ENCODE measurements at places on chromosomes 3 and 15. TPM values are rescaled to one million over a fixed set of nuclear protein-coding genes. Genes with fewer than 3 reads are reported as not detected.

FANCD2OS gene
- not detected for total RNA-seq

SERINC4 gene
- total RNA-seq = not detected

METTL6 gene
- 35.3 TPM for total RNA-seq

TEX55 gene
- total RNA-seq = not detected

CADM2 gene
- total RNA-seq = not detected

CYB561D2 gene
- total RNA-seq = 31.6 TPM

PRR20G gene
- not detected for total RNA-seq

AHSG gene
- total RNA-seq = not detected

KPNA1 gene
- 34.8 TPM for total RNA-seq

LYZL4 gene
- not detected for total RNA-seq

GRCh38 chr3:16466822-16467221 lies 46.7 kb downstream of the RFTN1 start:
- DNase-seq = no peak

DNA sequence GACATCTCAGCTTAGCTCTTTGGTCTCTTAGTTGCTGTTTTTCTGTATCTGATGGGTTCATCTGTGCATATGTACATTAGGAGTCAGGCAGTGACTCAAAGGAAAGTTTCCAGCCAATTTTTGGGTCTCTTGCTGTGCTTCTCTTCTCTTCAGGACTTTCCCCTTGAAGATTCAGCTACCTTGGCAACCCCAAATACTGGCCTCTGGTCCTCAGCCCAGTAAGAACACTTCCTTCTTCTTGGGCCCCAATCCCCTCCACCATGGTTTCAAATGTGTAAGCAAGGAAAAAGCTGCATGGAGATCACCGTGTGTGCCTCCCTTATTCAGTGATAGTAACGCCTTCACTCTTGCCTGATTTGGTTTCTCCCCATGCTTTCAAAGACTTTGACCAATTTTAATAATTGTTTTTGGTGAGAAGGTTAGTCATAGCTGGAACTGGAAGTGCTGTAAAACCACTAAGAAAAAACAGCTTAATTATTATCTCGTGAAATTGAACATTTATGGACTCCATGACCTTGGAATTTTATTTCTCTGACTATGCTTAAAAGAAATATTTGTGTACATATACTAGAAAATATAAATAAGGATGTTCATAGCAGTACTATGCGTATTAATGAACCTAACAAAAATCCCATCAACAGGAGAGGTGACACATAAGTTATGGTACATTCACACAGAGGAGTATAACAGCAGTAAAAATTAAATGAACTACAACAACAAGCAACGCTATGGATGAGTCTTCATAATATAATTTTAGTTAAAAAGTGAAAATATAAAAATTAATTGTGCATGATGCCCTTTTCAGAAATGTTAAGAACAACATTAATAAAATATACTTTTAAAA lies 125.3 kb upstream of the BCL6 start:
- no peak for DNase-seq

DNA sequence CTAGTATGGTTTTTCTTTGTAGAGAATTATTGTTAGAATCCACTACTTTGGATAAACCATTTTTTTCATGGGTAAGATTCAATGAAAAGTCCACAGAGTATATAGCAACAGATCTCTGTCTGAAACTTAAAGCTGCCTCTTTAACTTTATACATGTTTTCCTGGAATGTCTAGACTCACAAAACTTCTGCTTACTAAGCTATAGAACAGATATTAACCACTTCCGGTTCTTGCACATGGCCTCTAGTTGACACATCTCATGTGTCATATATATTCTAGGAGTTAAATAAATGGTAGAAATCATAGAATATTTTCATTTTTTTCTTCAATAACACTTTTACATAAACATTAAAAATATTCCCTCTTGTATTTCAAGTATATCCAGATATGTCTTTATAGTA lies 1693.9 kb downstream of the SI start:
- no peak for DNase-seq

- no peak for DNase-seq
These were observed 767.7 kb upstream of the ALCAM start for GRCh38 chr3:104598848-104599511.

- DNase-seq = no peak
These were observed 775.4 kb downstream of the NTRK3 start for GRCh38 chr15:87481126-87481525.

DNA sequence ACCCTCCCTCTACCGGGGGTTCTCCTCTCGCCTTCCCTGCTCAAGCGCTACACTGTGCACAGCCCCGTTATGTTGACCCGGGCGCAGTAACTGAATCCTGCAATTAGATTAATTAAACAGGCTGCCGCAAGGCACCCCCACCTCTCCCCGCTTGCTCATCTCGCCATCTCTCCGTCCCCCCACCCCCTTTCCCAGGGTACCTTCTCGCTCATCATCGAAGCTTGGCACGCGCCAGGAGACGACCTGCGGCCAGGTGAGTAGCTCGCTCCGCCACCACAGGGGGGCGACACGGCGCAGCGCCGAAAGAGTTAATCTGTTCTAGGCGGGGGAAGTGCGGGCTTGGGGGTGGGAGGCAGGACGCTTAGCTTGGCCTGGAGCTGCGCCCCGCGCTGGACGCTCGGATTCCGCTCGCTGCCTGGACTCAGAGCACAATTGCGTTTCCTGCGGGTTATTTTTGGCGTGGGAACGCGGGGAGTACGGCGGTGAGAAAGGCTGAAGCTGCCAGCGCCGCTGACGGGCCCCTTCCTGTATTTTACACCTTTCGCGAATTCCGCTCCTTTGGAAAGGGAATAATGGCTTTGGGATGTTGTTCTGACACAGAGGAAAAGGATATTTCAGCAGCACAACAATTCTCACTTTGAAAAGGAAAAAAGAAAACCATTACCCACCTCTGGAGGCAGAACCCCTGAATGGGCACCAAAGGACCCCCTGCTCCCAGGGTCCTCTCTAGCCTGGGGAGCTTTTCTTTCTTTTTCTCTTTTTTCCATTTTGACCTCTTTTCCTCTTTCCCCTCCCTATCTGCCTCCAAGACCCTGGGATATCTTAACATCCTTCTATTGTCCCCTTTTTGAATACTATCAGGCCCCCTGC lies 1.5 kb downstream of the DLL4 start:
- no peak for DNase-seq

DNA sequence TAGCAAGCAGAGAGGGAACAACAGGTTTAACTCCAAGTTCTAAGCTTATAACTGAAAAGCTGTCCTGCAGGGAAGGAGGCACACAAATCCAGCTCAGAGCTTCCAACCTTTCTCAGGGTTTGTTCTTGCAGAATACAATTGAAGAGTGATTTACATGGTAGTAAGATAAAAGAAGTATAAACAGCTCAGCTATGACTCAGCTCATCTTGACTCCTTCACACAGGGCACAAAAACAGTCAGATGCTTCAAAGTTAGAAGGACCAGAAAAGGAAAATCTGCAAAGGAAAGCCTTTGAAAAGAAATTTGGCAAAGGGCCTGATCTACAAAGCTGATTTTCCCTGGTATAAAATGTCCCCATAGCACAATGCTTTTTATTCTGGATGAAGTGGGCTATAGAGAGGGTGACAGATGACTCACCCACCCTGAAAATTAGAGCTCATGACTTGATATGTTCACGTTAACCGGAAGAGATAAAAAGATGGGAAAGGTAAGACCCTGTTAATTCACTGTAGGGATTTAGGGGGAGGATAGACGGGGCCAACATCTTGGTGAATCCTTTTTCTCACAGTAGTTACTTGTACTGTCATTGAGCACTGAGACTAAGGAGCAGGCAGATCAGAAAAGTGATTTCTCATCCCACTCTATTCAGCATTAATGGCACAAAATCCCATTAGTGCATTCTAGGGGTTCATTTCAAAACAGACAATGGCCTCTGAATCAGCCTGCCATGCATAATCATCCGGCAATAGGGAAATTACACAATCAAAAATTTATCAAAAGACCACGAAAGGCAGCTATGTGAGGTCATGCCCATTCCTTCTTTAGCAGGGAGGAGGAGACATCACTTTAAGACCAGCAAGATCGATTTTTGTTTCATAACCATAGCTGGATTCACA lies 143.5 kb downstream of the GAP43 start:
- DNase-seq = no peak

- peak; percentile 36 for DNase-seq
These were observed 36.5 kb downstream of the U2SURP start for GRCh38 chr3:143037867-143038266.

DNA sequence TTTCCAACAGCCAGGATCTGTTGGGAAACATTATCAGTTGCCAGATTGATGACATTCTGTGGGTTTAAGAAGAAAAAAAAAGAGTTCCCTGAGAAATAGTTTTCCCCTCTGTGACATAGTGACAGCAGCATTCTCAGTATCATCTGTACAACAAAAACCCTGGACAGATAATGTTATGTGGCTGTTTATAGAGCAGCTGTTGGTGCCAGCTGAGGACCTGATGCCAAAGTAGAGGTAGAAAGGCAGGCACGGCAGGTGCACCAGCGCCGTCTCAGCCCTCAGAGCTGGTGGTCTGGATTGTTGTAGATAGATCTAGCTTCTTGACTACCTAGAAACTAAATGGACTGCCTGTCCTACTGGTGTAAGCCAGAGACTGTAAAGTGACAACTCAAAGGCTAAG lies 56.2 kb upstream of the FILIP1L start:
- no peak for DNase-seq

DNA sequence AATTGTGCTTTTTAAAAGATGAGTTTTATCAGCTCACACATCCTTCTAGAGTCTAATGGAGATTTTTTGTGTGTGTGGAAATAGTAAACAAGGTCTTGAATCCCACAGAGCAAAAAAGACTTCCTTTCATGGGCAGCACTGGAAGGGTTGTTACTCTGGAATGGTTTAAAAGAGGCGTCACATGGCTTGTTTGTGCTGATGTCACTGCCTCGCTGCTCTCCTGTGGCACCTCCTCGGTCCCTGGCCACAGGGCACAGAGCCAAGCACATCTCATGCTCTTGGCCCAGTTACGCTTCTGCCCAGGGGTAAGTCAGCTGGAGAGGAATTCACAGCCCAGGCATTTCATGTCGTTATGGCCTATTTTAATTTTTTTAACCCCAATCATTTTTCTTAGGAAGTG lies 53.2 kb downstream of the PGPEP1L start:
- peak; percentile 87 for DNase-seq

DNA sequence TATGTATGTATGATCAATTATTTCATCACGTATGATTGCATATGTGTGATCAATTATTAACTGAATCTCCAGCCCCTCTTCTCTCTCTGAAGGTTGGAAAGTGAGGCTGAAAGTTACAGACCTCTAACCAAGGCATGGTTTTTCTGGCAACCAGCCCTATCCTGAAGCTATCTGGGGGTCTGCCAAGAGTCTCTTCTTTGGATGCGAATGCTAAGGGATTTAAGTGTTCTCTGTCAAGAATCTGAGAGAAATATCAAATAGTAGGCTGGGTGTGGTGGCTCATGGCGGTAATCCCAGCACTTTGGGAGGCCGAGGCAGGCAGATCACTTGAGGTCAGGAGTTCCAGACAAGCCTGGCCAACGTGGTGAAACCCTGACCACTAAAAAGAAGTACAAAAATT lies 8.1 kb downstream of the NKTR start:
- no peak for DNase-seq

DNA sequence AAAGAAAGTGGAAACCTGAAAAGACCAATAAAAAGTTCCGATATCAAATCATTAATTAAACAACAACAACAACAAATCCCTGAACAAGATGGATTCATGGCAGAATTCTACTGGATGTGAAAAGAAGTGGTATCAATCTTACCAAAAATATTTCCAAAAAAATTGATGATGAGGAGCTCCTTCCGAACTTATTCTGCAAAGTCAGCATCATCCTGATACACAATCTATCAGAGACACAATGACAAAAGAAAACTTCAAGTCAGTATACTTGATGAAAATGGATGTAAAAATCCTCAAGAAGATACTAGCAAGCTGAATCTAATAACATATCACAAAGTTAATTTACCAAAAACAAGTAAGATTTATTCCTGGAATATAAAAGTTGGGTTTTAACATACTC lies 881.8 kb downstream of the SI start:
- DNase-seq = no peak

GRCh38 chr3:137765310-137766033 lies 1.4 kb downstream of the SOX14 start:
- no peak for DNase-seq

DNA sequence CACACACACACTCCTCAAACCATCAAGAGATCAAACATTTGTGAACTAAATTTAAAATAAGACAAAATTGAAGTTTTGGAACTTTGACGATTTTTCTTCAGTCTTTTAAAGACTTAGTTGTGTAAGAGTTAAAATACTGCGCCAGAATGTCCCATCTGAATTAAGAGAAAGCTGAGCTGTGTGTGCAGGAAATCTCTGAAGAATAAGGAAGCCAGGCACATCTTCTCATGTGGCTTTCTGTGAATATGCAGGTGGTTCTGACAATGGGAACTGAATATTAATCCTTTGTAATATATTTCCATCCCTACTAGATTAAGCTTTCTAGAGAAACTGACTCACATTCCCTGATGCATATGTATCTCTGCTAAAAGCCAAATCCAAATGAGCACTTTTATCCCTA lies 60.1 kb upstream of the ICE2 start:
- no peak for DNase-seq

GRCh38 chr3:111236836-111237713 lies 165.5 kb downstream of the NECTIN3 start:
- DNase-seq = no peak

All from SK-MEL-5 (cell line).